ENCODE measurements at places on chromosomes 2 and 18.

- DNase-seq: no peak
These were observed 55.6 kb downstream of the CCDC85A start for GRCh38 chr2:56239437-56239836.

DNA sequence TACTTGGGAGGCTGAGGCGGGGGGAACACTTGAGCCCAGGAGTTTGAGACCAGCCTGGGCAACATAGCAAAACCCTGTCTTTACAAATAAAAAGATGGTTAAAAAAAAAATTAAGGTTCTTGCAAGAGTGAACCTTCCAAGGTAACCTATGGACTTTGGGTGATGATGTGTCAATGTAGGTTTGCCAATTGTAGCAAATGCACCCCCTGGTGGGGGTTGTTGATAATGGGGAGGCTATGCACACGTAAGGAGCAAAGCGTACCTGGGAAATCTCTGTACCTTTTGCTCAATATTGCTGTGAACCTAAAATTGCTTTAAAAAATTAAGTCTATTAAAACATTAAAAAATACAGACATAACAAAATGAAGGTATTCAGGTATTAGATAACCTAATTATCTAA is 70.4 kb downstream of the CWC22 start:
- no peak for DNase-seq

DNA sequence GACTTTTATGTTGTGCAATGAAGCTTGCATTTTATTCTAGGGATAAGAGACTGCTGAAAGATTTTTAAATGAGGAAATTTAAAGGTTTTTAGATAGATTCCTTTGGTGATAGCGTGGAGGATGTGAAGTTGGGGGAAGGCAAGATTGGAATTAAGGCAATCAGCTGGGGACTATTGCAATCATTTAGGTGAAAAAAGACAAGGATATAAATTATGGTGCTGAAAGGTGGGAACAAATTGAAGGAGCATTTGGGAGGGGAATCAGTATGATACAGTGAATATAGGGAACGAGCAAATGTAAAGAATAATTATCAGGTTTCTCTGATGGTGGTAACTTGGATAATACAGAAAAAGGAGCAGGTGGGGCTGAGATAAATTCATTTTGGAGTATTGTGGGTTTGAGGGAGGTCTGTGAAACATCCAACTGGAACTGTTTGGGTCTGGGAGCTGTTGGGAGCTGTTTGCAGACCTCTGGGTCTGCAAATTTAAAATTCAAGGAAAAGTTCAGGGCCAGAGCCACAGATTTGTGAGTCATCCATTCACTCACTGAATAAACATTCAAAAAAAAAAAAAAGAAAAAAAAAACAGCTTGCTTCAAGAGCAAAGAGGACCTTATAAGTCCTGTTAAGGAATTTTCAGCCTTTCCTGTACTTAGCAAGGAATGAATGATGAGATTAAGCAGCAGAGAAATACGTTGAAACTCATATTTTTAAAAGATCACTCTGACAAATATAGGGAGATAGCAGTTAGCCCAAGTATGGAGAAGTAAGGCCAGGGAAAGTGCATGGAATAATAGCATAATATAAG is 257.5 kb upstream of the FN1 start:
- no peak for DNase-seq

- peak; percentile 12 for DNase-seq
These were observed 84.0 kb downstream of the RTN4 start for GRCh38 chr2:54966165-54966832.

DNA sequence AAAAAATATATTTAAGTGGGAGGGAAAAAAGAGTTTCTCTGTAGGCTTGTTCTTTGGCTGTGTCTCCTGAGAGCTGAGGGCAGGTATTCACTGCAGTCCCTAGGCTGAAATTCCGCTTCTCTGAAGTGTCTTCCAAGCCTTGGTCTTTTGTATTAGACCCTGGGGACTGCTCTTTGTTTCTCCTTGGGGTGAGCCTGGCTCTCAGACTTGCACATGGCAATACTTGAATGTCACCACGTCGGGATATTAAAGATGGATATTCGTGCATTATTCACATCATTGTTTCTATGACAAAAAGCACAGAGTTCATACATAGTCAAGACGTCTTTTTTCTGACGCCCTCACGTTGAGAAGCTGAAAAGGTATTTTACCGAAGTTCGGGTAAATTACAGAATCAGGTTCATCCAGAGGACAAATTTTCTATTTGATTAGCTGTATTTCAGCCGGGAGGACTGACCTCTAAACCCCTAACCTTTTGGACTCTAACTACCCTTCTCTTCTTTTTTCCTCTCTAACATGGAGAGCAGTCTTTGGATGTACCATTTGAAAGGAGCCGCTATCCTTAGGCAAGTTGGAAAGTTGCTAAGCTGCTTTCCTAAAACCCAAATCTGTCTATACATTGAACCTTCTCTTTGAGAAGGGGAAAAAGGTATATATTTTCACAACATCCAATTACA is 2.4 kb upstream of the HOXD3 start:
- DNase-seq: no peak

GRCh38 chr2:5121642-5122041 is 570.5 kb upstream of the SOX11 start:
- no peak for DNase-seq

DNA sequence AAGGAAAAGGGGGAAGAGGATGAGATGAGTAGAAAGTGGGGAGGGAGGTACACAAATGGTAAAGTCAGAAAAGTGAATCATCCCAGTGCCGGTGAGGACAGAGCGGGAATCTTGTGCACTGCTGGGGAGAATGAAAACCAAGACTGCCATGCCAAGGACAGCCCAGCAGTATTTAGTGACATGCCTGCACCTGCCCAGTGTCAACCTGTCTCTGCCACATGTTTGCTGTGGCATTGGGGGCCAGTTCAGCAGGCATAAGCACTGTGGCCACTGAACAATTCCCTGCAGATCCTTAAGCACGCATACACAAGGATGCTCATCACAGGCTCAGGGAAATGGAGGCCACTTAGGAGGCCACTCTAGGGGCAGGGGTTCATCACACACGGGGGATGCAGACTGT is 5.2 kb upstream of the KCNK3 start:
- DNase-seq: no peak

DNA sequence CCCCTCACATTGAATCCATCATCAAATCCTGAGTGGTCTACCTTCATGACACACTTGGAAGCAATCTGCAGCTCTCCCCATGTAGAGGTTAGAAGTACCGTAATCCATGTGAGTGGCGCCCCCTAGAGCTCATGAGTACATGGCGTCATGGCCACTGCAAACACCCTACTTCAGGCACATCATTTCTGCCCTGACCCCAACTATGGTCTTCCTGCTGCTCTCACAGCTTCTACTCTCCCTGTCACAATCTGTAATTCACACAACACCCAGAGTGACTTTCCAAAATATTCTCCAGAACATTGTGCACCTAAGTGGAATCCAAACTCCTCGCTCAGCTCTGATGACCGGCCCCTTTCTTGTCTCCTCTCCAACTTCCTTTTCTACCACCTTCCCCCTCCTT is 141.9 kb downstream of the ANKRD44 start:
- peak; percentile 40 for DNase-seq

- DNase-seq: no peak
These were observed 33.6 kb upstream of the MGAT4A start for GRCh38 chr2:98764499-98764898.

- no peak for DNase-seq
These were observed 162.3 kb downstream of the LAMA1 start for GRCh38 chr18:6955304-6955703.

DNA sequence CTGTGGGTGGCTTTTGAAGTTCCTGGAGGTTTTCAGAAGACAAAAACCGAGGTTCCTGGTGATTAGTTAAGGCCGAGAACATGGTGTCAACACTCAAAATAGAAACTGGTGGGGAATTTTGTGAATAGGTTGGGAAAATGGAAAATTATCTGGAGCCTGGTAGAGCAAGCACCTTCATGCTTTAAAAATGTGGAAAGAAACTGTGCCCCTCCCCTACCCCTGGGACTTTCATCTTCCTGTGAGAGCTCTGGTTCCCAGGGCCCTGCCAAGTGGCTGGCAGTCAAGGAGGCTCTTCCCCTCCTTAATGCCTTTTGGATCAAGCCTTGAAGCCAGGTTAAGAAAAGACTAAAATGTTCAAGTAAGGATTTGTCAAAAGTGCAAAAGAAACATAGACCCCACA is 1.9 kb upstream of the CRACDL start:
- no peak for DNase-seq

GRCh38 chr2:14418115-14418514 is 214.4 kb upstream of the LRATD1 start:
- DNase-seq: no peak

GRCh38 chr2:240236217-240237111 is 96.0 kb upstream of the OTOS start:
- DNase-seq: no peak

- DNase-seq: no peak
These were observed 173.7 kb downstream of the RAB3GAP1 start for GRCh38 chr2:135225781-135226180.

DNA sequence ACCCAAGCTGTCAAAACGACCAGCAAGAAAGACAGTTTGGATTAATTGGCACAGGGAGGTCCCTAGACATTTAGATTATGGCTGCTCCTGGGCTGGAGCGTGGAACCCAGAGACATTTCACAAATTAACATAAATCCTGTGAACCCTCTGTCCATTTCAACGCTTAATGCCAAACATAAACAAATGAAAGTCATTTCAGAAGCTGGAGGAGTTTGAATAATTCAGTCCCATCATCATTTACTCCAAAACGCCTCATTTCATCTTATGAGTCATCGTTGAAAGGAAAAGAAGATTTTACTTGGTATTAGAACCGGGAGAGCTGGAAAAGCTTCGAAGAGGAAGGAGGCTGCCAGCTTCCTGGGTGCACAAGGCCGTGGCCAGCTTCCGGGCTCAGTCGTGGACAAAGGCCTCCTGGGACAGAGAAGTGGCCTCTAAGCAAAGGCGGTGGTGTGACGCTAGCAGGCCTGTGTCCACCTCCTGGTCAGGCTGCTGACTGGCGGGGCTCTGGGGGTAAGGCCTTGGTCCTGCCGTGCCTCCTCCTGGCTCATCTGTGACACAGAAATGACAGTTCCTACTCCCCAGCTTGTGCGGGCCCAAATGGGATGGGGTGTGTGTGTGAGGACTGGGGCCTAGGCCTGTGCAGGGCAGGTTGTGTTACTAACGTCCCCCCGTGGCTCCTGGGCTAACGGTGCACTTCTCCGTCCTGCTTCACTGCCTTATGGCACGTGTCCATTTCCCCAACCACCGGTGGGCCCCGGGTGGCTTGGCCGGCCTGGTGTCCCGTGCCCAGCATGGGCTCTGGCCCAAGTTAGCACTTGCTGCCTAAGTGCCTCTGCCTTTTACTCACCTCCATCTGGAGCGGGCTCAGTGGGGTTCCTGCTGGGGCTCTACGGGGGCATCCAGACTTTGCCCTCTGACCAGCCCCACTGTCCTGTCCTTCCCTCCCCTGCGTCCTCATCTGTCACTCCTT is 71.6 kb downstream of the RRM2 start:
- no peak for DNase-seq

DNA sequence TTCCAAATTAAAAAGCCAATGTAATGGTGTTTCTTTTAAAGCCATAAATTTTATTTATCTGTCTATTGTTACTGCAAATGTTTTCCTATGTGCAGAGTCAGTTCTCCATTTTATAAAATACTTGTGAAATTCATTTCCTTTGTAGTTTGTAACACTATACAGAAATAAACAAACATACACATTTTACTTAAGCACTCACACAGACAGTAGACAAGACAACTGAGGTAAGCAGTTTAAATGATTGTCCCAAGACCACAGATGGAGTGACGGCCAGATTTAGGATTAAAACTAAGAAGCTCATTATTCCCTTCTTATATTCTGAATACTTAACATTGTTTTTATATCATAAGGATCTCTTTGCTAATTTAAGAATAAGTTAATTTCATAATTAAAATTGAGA is 100.9 kb downstream of the BAZ2B start:
- no peak for DNase-seq

DNA sequence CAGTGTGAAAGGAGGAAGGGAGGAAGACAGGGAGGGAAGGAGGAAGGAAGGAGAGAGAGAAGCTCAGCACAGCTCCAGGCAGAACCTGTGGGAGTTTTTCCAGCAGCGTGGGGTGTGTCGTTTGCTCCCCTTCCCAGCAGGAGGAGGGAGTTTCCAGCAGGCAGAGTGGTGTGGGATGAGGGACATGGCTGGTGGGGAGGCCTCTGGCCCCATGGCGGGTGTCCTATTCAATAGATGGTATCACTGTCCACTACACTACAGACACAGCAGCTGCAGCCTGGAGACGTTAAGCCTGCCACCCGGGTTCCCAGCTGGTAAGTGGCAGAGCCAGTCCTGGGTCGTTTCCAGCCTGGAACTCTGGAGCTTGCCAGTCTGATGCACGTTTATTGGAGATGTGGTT is 44.7 kb downstream of the GLI2 start:
- no peak for DNase-seq

DNA sequence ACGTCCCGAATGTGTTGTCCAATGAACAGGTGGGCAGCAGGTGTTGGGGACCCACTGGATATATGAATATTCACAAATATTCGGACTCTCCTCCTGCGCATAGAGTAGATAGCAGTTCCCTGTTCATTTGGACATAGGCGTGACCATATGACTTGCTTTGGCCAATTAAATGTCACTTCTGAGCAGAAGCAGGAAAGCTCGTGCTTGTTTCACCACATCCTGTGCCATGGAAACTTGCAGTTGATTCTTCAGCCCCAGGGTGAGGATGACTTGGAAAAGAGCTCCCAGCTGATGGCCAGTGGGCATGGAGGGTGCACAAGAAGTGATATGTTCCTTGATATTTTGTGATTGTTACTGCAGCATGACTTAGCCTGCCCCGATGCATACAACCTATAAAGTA is 52.6 kb downstream of the PTPRM start:
- no peak for DNase-seq

DNA sequence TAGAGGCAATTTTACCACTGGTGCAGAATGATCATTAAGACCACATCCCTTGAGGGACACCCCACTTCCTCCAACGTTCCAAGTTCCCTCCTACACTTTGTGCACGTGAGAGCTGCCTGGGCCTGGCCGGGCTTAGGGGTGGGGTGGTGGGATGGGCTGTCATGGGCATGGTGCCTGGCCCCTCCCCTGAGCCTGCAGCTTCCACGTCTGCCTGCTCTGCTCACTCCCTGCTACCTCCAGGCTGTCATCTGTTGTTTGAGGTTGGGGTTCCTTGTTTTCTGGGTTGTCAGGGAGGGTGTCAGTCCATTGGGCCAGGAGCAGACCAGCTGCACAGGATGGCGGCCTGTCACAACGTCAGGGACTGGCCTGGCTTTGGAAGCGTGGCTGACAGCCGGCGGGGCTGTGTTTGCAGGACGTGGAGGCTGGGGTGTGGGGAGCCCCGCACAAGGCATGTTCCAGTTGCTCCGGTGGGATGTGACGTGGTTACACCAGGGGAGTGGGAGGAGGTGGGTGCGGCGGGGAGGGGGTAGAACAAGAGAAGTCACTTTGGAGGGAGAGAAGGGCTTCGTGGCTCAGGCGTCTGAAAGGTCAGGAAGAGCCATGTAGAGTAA is 72.3 kb downstream of the RTP5 start:
- DNase-seq: no peak
